ENCODE measurements at places on chromosomes 2 and 18.

GRCh38 chr2:121519153-121519552 lies 11.5 kb upstream of the RNU4ATAC start:
- no peak for DNase-seq

DNA sequence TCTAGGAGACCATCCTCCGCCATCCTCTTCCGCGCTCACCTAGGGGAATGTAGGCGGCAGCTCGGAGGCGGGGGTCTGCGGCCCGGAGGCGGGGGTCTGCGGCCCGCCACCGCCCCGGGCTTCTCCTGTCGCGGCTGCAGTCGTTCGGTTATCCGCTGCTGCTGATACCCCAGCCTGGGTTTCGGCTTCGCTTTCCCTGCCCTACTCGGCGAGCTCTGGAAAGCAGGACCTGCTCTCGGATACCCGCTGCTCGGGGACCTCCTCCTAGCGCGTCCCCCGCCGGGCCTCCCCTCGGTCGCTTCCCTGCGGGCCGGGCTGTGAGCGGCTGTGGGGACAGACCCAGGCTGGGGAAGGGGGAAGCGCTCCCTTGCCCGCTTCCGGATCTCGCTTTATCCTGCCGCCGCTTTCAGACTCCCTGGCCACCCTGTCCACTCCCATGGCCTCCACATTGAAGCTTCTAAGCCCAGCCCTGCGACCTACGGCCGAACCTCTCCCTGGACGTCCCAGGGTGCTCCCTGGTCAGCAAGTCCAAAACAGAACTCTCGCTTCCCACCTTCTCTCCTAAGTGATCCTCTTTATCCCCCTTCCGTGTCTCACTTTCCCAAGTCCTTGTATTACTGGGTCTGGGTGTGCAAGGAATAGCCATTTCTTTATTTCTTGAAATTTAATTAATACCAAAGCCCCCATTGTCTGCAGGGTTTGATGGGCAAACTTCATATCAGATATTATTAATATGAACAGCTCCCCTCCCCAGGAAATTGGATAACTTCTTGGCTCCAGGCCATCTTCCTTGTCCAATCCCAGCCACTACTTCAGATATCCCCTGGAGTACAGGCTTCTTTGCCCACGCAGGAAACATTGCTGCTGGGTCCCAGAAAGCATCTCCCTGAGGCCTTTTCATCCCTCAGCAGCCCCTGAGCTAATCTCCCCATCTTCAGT lies 769 bp downstream of the FKBP1B start:
- no peak for DNase-seq

DNA sequence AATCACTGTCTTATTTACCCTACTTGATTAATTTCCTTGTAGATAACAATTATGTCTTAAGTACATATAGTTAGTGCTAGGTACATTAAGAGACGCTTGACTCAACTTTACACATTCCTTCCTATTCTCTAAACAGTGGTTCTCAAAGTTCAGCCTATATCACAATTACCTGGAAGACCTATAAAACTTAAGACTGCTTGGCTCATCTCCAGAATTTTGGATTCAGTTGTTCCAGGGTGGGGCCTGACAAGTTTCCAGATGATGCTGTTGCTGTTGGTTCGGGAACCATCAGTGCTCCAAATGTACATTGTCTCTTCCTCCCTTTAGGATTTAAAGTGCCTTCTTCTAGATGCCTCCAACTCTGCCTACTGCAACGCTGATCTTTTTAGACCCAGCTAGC lies 4.0 kb downstream of the PPP3R1 start:
- DNase-seq = no peak

DNA sequence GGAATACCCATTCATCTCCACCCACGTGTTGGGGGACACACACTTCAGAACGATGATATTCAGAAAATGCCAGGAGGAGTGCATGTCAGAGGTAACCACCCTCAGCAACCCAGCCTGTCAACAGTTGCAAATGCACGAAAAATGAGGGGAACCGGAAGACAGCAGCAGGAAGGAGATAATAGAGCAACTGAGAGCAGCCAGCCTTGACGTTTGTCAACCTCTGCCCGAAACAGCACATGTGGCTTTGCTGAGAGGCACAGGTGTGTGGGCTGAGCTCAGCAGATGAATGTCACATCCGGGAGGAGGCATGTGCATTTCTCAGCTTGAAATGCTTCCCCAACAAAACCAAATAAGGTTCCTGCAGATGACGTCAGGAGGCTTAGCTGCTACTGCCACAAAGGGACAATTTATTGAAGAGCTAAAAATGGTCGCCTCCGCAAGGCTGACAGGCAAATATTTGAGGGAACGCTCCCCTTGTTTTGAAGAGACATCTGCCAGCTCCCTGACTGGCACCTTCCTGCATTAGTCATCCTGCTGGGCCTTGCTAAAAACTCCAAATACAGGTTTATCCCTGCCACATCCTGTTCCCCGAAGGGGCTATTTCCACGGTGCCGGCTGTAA lies 419.0 kb downstream of the NBAS start:
- DNase-seq = peak; percentile 20

GRCh38 chr18:199214-199613 lies 40.9 kb downstream of the USP14 start:
- DNase-seq = no peak

DNA sequence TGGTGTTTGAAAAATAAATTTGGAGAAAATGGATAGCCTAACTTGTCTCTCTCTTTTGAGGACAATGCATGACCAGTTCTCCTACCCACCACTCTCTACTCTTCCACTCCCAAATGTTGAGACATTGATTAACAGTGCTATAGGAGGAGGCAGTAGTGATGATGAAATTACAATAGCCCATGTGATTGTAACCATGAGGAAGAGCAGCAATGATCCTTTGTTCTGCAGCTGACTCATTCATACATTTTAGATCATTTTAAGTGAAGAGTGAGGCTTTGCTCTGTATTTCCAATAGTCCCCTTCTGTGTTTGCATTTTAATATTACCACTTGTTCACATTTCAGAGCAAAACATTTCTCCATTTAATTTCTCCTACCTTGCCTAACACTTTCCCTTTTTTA lies 592.3 kb downstream of the THSD7B start:
- no peak for DNase-seq

- DNase-seq = peak; percentile 77
Observed at GRCh38 chr2:162297925-162298552, 20.4 kb downstream of the IFIH1 start.

GRCh38 chr2:177740700-177741099 lies 331.9 kb downstream of the PDE11A start:
- DNase-seq = no peak

DNA sequence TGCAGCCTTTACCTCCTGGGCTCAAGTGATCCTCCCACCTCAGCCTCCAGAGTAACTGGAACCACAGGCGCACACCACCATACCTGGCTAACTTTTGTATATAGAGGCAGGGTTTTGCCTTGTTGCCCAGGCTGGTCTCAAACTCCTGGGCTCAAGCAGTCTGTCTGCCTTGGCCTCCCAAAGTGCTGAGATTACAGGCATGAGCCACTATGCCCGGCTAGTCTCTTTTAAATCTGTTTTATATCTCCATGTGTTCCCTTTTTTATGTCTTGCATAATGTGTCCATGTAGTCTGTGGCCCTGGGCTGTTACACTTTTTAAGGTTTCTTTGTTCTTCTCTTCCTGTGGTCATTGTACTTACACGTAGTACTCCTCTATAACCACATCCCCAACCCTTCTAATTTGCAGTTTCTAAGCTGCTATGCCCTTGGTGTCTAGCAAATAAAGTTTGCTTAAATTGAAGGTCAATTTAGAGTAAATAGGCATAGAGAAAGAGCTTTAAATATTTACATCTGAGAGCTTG lies 168.2 kb downstream of the MCFD2 start:
- peak; percentile 4 for DNase-seq

DNA sequence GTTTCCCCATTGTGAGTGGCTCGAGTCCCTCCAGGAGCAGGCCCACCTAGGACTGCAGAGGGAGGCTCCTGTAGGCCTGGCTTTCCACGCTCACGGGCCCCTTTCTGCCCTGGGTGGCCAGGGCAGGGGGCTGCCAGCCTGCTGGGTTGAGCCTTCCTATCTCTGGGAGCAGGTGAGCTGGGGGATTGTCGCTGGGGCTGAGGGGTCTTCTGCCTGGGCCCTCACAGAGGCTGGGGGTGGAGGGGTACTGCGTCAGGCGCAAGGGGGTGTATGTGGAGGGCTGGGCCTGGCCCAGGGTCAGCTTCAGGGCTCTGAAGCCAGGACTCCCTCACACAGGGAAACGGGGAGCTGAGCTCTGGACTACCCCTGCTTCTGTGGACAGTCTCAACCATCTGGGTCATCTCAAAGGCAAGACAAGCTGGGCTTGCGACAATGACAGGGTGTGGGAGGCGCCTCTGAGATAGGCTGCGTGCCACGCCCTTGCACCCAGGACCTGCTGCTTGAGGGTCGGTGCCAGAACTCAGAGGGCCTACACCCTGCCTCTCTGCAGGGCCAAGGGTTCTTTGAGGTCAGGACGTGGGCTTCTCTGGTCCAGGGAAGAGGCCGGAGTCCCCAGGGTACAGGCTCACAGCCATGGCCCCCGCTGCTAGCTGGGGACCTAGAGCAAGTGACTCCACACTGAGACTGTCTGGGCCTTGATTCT lies 206.1 kb downstream of the TWIST2 start:
- no peak for DNase-seq

- DNase-seq = no peak
Observed at GRCh38 chr2:126467367-126468054, 188.4 kb upstream of the GYPC start.

GRCh38 chr18:48649231-48649630 lies 110.4 kb downstream of the CTIF start:
- DNase-seq = peak; percentile 17

- DNase-seq = no peak
Observed at GRCh38 chr2:215784371-215784783, 229.0 kb downstream of the MREG start.

GRCh38 chr18:79538635-79539034 lies 141.0 kb upstream of the CTDP1 start:
- no peak for DNase-seq

GRCh38 chr2:10415048-10415447 lies 33.1 kb downstream of the ODC1 start:
- no peak for DNase-seq

DNA sequence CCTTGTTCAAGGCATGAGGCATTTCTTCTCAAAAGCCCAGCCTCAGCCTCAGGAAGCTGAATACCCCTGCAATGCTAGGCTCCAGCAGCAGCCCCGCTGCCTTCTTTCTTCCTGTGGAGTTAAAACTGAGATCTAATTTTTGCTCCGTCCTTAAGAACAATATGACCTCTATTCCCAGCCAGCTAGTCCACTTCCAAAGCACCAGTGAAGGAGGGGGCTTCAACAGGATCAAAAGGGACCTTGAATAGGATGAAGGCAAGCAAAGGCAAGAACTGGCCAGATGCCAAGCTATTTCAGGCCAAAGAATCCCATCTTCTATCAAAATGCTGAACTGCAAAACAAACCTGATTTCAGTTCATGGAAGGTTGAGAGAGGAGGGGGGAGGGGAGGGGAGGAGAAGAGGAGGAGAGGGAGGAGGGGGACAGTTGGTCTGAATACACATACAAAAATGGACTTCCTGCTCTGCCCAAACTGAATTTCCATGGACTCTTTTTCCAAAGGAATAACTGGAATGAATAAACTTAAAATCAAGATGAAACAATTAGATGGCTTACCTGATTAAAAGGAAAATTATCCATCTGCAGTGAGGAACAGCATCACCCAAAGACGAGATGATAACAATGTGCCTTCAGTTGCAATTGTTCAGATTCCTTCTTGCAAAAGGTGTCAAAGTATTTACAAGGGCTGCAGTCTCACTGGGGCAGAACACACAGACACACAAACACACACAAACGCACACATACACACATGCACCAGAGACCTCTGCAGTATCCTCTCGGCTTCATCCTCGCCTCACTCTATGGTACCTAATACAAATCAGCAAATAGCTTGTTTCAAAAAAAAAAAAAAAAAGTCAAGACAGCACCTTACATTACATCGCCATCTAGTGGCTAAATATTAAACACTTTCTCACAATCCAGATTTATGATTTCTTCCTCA lies at the start of gene SCN1A:
SCN1A (minus strand) TSS at position 804 of the 939 bp plus-strand sequence. CDS start 54,399 bp downstream, outside the sequence.
- DNase-seq = peak; percentile 37

DNA sequence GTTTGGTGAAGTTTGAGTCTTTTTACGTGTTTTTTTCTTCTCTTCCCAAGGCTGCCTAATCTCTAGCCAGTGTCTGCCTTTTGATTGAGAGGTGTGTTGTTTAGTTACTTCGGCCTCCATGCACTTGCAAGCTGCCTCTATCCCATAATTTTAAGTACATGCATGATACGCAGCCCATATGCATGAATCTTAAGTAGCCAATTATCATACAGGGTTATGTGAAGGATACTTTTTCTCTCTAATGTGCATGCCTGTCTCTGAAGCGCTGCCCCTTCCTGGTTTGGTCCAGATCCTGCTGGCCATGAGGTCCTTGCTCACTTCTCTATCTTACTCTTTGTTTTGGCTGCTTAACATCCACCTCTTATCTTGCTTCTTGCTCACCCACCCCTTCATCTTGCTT lies 73.9 kb upstream of the PID1 start:
- DNase-seq = no peak

GRCh38 chr2:182069908-182070307 lies 84.3 kb downstream of the PPP1R1C start:
- DNase-seq = no peak

GRCh38 chr2:241666627-241667400 lies 19.8 kb downstream of the DTYMK start:
- no peak for DNase-seq

DNA sequence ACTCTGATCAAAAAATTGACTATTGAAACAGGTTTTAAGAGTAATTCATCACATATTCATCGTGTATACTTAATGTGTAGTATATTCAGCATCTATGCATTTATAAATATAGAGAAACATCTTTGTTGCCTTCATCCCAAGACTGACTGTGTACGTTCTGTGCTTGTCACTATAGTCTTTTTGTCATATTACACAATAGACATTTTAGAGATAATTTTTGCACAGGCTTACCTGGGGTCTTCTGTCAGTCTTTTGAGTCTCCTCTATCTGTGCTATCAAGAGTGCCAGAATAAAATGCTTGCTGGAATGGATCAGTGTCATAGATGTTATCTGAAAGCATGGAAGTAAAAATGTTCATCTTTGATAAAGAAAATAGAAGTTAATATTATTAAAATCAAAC lies 1047.7 kb upstream of the NRXN1 start:
- DNase-seq = no peak
